Subcutaneous preadipocyte (primary cell): ENCODE measurements at places on chromosomes 12 and 14. TPM values are rescaled to one million over a fixed set of nuclear protein-coding genes. Genes with fewer than 3 reads are reported as not detected.

The PMEL gene
- 0.78 and 1.5 TPM in 2 replicates for total RNA-seq

The TAS2R7 gene
- total RNA-seq = not detected in 2 replicates

The CLEC4A gene
- 0.78 TPM in 1 of 2 replicates, not detected in the other for total RNA-seq

The KCNK10 gene
- not detected in 2 replicates for total RNA-seq

The TSPAN19 gene
- total RNA-seq = under 0.01 and 0.39 TPM in 2 replicates

The LUM gene
- total RNA-seq = 56.2 and 67.2 TPM in 2 replicates

The KIF26A gene
- under 0.01 TPM in 2 replicates for total RNA-seq

The AQP5 gene
- not detected in 2 replicates for total RNA-seq

The TMEM52B gene
- total RNA-seq = under 0.01 TPM in 1 of 2 replicates, not detected in the other

The LHX5 gene
- not detected in 2 replicates for total RNA-seq

The DHH gene
- under 0.01 TPM in 1 of 2 replicates, not detected in the other for total RNA-seq
